ENCODE measurements at places on chromosomes 6 and 20.
A peak's percentile ranks its signal among the peaks of the same experiment; 100 is the strongest.

DNA sequence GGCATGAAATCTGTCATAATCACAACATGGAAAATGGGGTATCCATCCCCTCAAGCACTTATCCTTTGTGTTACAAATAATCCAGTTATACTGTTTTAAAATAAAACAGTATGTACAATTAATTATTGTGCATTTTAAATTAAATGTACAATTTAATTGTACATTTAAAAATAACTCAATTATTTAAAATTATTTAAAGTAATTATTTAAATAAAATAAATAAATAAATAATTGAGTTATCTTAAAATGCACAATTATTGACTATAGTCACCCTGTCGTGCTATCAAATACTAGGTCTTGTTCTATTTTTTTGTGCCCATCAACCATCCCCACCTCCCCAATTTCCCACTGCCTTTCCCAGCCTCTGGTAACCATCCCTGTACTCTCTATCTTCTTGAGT is 66.9 kb upstream of the KCNG1 start:
- DNase-seq = no peak

GRCh38 chr20:46646659-46647380 is 4.4 kb downstream of the SLC13A3 start:
- no peak for DNase-seq

- DNase-seq = no peak
These were observed 377.7 kb downstream of the PLCB1 start for GRCh38 chr20:8509809-8510208.

DNA sequence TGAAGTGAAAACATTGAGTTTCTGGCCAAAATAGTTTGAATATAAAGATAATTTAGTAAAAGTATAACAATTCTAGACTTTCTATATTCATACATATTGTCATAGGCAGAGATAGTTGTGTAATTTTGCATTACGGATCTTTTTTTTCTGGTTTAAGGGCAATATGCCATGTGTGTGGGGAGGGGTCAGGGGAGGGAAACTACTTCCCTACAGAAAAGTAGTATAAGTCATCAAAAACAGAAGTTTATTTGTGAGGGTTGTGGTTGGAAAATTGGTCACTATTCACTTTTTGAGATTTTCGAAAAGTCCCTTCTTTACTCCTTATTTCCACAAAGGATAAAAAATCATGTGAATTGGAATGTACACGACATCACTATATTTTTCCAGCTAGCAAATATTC is 288.2 kb upstream of the PREP start:
- no peak for DNase-seq

GRCh38 chr6:147841547-147842148 is 333.2 kb downstream of the SAMD5 start:
- DNase-seq = no peak

DNA sequence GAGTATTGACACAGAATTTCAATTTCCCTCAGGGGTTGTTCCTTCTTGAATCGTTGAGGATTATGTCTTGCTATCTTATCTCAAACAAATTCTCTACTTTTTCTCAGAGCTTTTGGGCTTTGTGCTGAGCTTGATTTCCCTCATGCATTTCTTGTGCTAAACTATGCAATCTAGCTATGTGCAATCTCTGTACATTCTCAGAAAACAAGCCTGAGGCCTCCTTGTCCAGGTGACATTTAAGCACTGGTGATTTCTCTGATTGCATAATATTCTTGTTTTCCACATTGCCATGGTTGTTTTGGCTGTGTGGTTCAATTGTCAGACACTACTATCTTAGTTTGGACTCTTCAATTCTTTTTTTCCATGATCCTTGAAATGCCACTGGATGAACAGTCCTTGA is 81.2 kb upstream of the MAN1A1 start:
- DNase-seq = no peak

DNA sequence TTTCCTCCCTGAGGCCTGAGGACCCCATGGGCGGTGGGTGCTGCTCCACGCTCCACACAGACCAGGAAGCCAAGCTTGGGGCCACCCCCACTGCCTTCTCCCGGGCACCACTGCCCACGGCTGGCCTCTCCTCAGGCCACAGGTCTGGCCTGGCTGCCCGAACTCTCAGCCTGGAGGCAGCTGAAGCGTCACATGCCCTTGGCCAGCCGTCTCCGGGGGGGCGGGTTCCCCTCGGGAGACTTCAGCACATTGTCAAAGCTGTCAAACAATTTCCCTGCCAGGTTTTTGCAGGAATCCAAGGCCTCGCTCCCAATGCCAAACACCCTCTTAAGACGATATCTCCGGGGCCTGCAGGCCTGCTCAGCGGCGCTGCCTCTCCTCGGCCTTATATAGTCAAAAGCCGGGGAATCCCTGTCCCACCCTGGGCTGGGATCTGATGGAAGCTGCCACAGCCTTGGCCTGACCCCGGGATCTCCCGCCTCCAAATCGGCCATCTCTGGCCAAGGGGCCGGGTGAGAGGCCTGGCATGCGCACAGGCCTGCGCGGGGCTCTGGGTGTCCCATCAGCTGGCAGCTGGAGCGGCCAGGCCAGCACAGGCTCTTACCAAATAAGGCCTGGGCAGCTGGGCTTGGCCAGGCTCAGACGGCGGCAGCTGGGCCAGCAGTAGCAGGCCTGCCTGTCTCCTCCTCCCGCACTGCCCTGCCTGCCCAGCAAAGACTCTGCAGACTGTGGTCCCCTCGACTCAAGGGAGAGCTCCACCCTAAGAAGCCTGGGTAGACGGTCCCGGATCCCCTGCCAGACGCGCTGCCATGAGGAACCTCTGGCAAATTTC is 49.7 kb downstream of the RBM38 start:
- no peak for DNase-seq

GRCh38 chr20:48592107-48592940 is 235.5 kb downstream of the PREX1 start:
- DNase-seq = no peak

- no peak for DNase-seq
These were observed 182.3 kb downstream of the TBXT start for GRCh38 chr6:165985281-165985805.

DNA sequence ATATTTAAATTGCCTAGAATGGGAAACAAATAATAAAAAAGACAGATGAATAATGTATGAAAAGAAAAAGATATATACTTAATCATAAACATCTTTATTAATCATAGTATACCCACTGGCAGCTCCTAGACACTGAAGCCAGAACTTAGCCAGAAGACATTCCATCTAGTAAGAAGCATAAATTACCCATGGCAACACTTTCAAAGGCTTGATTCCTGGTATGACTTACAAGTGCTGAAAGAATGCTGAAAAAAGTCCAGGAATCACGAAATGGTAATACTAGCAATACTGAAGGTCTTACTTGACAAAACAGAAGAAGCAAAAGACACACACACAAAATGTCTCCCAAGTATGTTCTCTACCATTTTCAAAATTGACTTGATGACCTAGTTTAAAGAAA is 38.0 kb downstream of the RWDD2A start:
- no peak for DNase-seq

GRCh38 chr6:98657764-98658163 is 176.6 kb upstream of the POU3F2 start:
- no peak for DNase-seq

DNA sequence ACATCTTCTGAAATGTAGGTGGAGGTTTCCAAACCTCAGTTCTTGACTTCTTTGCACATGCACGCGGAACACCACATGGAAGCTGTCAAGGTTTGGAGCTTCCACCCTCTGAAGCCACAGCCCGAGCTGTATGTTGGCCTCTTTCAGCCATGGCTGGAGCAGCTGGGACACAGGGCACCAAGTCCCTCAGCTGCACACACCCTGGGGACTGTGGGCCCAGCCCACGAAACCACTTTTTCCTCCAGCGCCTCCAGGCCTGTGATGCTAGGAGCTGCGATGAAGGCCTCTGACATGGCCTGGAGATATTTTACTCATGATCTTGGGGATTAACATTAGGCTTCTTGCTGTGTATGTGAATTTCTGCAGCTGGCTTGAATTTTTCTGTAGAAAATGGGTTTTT is 68.7 kb downstream of the RNF217 start:
- no peak for DNase-seq

DNA sequence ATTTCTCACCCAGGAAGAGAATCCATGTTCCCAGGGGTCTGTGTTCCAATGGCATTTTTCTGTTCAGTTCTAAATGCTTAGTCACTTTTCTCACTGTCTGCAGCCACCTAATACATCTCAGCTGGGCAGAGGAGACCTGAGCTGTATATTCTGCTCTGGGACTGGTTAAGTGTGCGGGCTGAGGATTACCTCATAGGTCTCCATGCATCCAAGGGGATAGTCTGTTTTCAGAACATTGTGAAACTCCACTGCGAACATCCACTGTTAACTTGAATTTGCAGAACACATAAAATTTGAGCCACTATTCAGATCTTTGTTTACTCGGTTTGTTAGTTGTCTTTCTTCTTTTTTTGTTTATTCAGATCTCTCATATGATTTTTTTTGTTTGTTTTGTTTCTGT is 947.1 kb downstream of the TFAP2A start:
- no peak for DNase-seq

DNA sequence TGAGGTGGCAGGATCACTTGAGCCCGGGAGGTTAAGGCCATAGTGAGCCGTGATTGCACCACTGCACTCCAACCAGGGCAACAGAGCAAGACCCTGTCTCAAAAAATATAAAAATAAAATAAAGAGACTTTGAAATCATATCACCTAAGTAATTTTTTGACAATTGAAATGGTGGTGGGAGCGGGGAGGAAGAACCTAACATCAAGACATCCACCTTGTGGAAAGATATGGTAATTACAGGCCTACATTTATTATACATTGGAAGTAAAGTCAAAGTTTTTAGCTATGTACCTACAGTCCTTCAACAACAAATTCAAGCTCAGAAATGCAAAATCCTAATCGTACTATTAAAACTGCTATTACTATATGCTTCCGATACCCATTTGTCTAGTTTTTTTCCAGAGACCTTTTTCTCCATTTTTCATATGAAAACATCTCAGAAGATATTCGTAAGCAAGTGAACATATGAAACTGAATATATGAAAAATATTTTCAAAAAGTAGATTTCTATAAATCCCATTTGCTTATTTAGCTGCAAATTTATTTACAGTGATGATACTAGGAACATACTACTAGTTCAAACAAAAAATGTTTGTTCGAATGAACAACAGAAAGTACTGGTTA is 83.3 kb downstream of the SYCP2 start:
- DNase-seq = peak; percentile 63

GRCh38 chr6:150377211-150377781 is 8.5 kb downstream of the IYD start:
- no peak for DNase-seq

GRCh38 chr20:3739054-3739925 is 6.8 kb downstream of the HSPA12B start:
- no peak for DNase-seq

- no peak for DNase-seq
These were observed 1.9 kb downstream of the CALHM5 start for GRCh38 chr6:116513224-116513875.

DNA sequence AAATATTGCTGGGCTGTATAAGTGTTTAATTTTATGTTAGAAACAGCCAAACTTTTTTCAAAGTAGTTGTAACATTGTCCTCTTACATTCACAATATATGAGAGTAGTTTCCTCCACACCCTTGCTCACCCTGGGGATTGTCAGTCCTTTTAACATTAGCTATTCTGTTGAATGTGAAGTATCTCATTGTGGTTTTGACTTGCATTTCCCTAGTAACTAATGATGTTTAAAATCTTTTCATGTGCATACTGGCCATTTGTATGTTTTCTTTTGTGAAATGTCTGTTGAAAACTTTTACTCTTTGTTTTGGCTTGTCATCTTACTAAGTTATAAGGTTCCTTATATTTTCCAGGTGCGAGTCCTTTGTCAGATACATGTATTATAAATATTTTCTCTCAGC is 32.9 kb downstream of the TRIM38 start:
- DNase-seq = no peak

GRCh38 chr6:106844930-106845329 is 129.6 kb downstream of the CD24 start:
- DNase-seq = no peak

- DNase-seq = no peak
These were observed 35.4 kb upstream of the SYNCRIP start for GRCh38 chr6:85678026-85678601.

DNA sequence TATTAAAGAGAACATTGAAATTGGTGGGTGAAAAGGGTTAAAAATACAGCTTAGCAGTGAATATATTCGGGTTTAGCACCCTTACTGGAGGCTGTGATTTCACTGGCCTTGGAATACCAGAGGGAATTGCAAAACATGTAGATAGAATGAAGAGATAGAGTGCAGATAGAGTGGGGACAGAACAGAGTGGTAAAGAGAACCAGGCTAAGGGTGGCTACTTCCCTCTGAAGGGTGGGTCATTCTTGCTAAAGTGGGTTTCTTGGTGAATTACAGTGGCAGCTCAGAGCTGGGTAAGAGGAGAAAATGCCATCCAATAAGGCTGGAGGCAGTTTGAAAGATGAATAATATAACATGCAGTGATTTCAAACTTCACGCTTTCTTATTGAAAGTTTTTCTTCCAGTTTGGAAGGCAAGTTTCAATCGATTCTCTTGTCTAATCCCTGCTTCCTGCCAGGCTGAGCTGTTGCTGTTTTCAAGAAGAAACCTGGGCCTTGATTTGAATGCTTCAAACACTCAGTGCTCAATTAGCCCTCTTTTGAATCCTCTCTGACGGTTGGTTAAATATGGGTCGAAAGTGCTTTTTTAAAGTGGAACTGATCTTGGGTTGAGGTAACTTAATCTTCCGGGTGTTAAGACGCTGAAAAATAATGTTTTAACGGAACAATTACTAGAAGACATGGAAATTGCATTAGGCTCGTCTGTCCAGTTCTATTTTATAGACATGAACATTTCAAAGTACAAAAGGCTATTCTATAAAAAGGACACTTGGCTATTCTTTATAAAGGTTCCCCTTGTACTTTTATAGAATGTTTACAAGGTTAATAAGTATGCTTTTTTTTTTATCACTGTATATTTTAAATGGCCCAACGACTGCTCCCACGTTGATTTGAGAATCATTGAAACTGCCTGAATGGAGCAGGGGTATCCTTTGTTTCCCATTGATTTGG is 203.3 kb downstream of the BCAS1 start:
- no peak for DNase-seq

- no peak for DNase-seq
These were observed 352.1 kb downstream of the MMUT start for GRCh38 chr6:49110916-49111315.

GRCh38 chr20:36646678-36647077 is 682 bp upstream of the SLA2 start:
- DNase-seq = no peak

DNA sequence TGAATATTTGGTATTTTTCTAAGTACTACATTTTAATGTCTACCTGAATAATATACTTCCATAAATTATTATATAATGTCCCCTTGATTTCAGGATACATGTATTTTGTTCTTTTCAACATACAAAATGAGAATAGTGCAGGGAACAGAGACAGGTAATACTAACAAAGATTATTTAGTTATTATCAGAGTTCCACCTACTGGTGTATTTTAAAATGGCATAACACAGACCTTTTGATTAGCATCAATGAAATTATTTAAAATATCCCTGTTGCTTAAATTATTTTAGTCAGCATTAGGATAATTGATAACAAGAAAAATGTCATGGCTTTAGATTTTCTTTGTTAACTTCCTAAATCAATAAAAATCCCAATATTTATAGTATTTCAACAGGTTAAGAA is 184.0 kb downstream of the PRDM13 start:
- no peak for DNase-seq

All from HTR-8/SVneo (cell line).